ENCODE measurements at places on chromosomes 13 and 19.
A peak's percentile ranks its signal among the peaks of the same experiment; 100 is the strongest.

GRCh38 chr19:47109177-47109540 is 4.4 kb downstream of the ZC3H4 start:
- DNase-seq = no peak

DNA sequence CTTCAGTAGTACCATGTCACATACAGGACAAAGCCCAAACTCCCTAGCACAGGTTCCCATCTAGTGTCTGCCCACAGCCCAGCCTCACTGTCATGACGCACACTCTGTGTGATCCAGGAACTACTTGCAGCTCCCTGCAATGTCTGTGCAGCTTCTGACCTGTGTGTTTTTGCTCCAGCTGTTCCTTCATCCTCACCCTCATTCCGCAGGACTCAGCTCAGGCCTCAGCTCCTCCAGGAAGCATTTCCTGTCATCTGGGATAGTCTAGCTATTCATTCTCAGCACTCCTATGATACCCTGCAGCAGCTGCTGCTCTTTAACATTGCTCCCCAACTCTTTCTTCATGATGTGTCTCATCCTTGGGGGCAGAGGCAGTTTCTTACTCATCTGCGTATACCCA is 56.1 kb downstream of the ENOX1 start:
- no peak for DNase-seq

DNA sequence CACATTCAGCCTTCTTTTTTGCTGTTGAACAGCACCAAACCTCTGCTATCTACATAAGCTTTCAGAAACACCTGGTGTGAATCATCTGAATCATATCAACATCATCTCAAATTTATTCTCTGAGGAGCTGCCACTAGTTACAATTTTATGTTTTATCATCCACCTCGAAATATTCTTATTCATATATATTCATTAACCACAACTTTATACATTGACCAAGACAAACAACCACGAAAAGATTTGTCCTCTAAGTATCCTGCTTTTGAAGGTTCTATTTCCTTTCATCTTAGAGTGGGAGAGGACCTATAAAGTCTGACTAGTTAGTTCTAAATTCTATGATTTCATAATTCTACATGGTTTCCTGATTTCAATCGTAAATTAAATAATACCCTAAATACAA is 18.9 kb downstream of the ESD start:
- DNase-seq = no peak

- peak; percentile 95 for DNase-seq
Observed at GRCh38 chr19:49157445-49158224, at the start of gene TRPM4. TRPM4 (plus strand) TSS chr19:49157792; CDS start chr19:49157867, 75 bp downstream.

DNA sequence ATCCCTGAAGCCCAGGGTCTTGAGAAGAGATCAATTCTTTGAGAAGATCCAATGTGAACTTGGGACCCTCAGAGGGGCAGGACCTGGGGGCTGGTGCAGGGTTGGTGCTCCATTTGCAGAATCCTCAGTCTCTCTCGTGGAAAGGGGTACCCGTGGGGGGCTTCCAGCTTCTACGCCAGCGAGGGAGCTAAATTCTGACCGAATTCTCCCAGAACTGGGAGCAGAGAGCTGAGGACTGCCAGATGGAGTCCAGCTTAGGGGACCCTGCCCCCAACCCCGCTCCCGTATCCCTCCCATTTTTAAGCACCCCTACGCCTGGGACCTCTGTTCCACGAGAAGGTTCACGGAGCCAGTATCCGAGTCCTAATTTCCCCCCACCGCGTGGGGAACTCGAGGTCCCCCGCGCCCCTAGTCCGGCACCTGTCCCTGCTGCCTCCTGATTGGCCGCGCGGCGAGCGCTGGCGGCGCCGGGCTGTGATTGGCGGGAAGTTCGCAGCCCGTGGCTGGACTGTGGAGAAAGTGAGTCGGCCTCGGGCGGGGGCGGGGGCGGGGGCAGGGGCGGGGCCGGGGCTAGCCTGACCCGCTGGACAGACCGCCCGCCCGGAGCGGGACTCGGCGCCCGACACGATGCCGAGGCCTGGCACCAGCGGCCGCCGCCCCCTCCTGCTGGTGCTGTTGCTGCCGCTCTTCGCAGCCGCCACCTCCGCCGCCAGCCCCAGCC is 4.4 kb upstream of the LTBP4 start:
- DNase-seq = peak; percentile 86

DNA sequence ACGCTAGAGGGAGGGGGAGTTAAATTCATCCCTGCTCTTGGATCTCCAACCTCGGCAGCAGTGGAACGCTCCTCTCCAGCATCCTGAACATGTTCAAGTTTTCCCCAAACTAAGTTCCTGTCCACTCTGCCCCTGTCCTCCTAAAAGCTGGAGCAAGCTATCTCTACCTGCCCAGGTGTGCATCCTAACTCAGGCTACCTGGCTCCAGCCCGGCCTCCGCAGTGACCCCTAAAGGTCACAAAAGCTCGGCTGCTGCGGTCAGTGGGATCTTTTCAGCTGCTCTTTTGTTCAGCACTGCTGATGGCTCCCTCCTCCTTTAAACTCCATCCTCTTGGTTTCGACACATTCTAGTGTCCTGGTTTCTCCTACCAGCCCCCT is 1.4 kb downstream of the DCUN1D2 start:
- no peak for DNase-seq

GRCh38 chr19:38183251-38183897 is 40.6 kb downstream of the DPF1 start:
- DNase-seq = no peak

DNA sequence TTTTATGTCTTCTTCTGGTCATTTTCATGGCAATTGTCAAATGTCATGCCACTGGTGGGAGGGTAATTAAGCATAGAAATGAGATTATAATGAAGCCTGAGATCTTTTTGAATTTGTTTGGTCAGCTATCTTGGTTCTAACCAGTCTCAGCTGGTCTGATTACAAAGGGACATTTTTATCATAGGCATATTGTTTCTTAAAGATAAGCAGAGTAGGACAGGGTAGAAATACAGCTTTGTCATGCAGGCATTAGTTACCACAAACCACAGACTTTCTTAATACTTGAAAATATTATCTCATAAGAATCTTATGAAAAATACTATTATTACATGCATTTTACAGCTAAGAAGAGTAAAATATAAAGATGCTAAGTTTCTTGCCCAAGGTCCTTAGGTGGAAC is 1761.5 kb downstream of the PCDH9 start:
- DNase-seq = no peak

DNA sequence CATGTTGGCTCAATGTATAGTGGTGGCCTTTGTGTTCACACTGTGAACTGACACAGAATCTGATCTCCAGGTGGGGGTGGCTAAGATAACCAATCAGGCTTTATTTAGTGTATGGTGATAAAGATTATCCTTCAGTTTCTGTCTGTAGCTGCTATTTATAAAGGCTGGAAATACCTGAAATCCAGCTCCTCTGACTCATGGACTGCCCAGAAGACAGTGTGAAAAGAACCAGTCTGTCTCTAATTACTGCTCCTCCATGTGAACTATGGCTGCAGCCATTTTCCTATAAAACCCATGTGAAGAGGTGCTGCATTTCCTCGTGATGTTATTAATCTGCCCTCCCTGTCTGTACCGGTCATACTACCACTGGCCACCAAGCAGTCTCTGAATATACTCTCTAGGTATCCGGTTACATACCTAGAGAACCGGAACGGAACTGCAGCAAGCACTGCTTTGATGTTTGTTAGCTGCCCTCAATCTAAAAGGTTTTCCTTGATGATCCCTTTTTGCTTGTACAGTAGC is 238.0 kb downstream of the LHFPL6 start:
- DNase-seq = no peak

DNA sequence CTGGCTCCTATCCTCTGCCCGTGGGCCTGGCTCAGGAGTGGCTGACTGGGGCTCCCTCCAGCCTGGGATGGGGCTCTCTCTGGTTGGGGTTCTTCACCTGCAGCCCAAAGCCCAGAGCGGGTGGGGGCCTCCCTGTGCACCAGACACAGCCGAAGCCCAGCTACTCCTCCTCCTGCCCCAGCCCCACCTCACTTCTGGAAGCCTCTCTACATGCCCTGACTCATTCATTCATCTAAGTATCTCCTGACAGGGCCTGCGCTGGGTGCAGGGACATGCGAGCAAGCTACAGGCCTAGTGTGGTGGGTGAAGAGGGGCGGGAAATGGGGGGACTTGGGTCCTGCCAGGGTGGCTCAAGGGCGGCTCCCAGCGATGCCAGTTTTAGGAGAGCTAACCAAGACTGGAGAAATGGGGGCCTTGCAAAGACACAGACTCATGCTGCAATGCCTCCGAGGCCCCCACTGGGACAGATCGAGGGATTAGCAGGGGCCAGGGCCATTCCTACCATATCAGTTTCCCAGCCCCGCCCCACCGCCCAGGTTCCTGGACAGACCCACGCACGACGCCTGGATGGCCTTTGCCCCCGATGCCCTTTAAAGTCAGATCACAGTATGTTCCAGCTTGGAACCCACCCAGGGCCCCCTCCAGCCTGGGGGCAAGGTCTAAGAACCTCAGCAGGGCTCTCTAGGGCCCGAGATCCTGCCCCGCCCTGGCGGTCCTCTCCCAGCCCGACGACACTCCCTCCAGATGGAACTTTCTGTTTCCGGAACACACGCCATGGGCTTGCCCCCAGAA is 12.6 kb downstream of the LSM4 start:
- DNase-seq = no peak

GRCh38 chr19:39263912-39264305 is 4.3 kb upstream of the IFNL2 start:
- DNase-seq = no peak

DNA sequence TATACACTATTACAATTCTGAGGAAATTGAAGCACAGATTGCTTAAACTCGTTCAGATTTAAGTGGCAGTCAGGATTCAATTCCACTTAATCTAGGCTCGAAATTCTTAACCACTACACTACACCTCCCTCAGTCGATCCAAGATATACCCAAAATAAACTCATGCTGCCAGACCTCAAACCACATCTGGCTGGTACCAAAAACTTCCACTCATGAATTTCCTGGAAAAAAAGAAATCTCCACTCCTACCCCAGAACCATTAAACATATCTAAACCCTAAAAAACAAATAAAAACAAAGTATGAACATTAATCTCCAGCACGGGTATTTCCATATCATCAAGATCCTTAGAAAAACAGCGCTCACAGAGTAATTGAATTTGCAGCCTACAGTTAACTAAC is 1.1 kb downstream of the ZFP30 start:
- DNase-seq = no peak

DNA sequence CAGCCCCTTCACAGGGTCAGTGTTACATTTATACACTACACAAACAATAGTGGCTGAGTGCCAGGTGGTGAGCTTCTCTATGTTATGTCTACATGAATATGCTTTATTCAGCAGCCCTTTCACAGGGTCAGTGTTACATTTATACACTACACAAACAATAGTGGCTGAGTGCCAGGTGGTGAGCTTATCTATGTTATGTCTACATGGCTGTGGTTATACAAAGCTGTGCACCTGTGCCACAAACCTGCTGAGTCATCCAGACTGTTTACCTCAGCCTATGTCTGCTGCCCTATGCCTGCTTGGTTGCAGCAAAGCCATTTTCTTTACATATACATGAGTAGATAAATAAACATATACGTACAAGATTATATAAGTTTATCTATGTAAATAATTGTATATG is 76.5 kb downstream of the ZNF726 start:
- DNase-seq = no peak

- no peak for DNase-seq
Observed at GRCh38 chr19:18437491-18438330, at the start of gene ISYNA1. ISYNA1 (minus strand) TSS chr19:18438133; CDS start chr19:18437979, 154 bp downstream.

DNA sequence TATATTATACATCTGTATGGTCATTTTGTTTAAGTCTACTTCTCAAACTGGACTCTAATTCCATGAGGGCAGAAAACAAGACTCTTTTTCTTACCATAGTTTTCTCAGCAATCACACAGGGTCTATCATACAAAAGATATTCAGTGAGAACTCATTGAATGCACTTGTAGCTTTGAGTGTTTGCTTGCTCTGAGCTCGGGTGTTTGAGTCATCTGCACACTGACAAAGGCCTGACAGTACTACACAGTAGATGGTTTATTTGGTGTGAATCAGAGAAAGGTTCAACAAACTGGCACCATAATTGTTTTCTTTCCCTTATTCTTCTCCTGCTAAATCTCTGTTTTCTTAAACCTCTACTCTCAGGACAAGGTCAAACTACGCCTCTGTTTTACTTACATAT is 586.4 kb downstream of the LMO7 start:
- DNase-seq = no peak

- no peak for DNase-seq
Observed at GRCh38 chr13:27952876-27953675, 16.0 kb downstream of the CDX2 start.

DNA sequence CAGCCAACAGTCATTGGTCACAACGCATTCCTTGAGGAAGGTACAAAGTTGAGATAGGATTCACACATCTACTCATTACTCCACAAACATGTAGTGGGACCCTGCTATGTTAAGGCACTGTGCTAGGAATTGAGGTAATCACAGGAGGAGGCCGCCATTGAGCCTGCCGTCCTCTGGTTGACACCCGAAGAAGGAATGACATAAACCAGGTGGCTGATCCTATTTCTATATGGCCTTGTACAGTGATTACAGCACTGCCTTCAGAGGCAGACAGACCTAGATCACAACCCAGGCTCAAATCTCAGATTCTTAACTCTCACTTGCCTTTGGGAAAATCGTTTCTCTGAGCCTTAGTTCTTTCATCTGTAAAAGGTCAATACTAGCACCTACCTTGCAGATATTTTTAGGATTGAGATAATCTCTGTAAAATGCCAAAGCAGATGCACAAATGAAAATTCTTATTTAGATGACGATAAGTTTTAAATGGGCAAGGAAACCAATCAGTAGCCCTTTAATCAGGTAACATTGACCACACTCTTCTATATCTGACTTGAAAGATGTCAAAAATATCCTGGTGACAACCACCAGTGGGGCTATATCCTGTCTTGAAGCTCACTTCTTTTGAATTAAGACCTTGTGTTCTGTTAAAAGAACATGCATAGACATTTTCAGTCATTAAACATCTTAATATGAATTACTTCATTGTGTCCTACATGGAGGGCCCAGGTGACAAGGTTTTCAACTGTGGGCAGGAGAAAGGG is 251.6 kb downstream of the KCTD12 start:
- no peak for DNase-seq

GRCh38 chr13:102172406-102172805 is 229.4 kb downstream of the FGF14 start:
- DNase-seq = no peak

DNA sequence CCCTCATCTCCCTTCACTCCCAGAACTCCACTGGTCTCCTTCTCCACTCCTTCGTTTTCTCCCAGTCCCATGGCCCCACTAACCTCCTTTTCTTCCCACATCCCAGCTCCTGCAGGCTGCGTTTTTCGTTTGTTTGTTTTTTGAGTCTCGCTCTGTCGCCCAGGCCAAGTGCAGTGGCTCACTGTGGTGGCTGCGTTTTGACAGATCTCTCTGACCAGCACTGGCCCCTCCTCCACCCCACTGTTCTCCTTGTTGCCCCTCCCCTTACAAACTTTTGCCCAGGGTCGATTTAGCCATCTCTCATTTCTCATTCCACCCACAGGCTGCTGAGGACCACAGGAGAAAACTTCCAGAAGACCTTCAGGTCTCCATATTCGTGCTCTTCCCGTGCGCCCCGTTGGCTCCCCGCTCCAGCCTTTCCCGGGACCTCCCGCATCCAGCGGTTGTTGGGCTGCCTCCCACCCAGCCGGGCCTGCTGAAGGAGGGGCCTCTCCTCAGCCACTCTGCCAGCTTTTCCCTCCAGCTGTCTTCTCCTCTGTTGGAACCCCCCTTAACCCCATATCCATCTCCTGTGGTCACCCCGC is 40.6 kb upstream of the GJB6 start:
- no peak for DNase-seq

GRCh38 chr19:14147797-14148605 is 11.6 kb upstream of the ASF1B start:
- DNase-seq = no peak

GRCh38 chr19:50323782-50324133 is 5.4 kb downstream of the KCNC3 start:
- no peak for DNase-seq

Data from ascending aorta (tissue), 2 donors.